Cardiac septum (tissue), 1 donor: ENCODE measurements at places on chromosomes 3 and 15. TPM values are rescaled to one million over a fixed set of nuclear protein-coding genes. Genes with fewer than 3 reads are reported as not detected.

DNA sequence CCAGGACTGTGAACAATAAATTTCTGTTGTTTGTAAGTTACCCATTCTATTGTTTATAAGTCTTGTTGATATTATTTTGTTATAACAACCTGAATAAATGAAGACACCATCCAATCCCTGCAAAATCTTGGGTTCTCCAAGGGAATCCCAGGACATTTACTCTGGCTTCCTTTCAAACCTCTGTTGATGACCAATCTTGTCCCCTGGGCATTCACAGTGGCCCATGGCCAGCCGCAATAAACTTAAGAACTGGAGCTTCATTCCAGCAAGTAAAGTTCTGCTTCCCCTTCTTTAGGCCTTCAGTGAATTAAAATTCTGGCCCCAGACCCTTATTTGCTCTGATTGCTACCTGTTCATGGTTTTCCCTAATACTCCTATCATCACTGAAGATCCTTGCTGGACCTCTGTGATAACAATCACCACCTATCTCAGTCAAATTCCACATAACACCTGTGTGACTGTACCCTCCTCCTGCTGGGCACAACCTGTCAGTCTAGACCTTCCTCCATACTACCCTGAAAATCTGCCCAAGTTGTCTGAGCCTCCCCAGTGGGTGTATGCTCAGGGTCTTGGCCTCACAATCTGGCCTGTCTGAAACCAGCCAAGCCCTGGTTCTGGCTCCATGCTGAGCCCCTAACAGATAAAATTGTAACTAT lies 153.1 kb downstream of the SEMA6D start:
- no peak for DNase-seq

DNA sequence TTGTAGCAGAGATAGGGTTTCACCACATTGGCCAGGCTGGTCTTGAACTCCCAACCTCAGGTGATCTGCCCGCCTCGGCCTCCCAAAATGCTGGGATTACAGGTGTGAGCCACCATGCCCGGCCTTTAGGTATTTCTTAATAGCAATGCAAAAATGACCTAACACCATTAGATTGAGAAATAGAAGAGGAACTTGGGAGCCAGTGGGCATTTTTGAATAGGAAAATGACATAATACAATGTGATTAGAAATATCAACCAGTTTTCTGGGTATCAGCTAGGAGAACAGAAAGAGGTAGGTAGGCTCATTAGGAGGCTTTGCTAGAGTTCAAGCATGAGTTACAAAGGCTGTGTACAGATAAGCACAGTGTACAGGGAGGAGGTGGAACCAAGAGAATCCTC lies 101.8 kb upstream of the TBC1D5 start:
- no peak for DNase-seq

Gene SRGAP3
- total RNA-seq: 10.1 TPM

Gene ATG3
- total RNA-seq: 41.0 TPM

DNA sequence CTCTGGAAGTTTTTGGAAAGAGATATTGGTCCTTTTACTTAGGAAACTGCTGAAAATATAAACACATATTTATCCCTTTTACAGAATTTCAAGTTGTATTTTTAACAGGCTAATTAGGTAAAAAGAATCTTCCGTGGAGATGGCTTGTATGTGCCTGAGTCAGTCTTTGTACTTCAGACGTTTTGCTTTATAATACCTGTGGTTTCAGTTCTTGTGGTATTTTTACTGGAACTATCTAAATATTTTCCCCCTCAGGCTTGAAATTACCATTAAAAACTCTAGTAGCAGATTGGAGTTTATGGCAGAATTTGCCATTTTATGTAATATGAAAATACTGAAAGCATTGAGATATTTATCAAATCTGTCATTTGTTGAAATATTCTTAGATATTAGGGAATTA lies 151.6 kb upstream of the CGNL1 start:
- no peak for DNase-seq

Gene BCHE
- total RNA-seq: 0.81 TPM

DNA sequence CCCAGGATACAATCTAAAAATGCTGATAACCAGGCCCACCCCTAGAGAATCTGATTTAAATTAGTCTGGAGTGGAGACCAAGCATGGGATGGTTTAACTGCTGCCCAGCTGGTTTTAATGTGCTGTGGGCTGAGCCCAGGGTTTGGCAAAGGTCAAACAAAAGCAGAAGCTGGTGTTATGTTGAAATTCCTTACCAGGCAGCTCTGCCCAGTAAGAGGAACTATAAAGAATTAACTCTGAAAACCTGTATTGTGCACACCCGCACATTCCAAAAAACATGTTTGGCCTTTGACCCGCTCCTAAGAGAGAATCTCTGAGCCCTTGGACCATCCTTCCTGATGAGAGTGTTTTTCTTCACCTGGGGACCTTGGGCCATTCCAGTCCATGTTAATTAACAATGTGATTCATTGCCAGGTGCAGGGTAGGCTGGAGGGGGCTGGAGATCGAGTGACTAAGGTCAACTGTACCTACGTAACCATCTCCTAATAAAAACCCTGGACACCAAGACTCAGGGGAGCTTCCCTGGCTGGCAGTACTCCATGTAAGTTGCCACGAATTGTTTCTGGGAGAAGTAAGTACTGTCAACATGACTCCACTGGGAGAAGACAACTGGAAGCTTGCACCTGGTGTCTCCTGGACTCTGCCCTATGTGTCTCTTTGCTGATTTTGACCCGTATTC lies 10.9 kb downstream of the CCDC13 start:
- DNase-seq: no peak

Gene CKMT1B
- not detected for total RNA-seq

- no peak for DNase-seq
These were observed 463.2 kb downstream of the OCA2 start for GRCh38 chr15:27635916-27636315.

GRCh38 chr15:66882251-66883020 lies 180.4 kb downstream of the SMAD6 start:
- DNase-seq: peak; percentile 72

- no peak for DNase-seq
These were observed 41.9 kb upstream of the MITF start for GRCh38 chr3:69697381-69697780.

GRCh38 chr3:172217877-172218276 lies 178.5 kb downstream of the FNDC3B start:
- DNase-seq: no peak

- DNase-seq: no peak
These were observed 170.1 kb downstream of the NSUN3 start for GRCh38 chr3:94232921-94233320.

Gene ASB14
- 5.8 TPM for total RNA-seq

Gene APOD
- 692 TPM for total RNA-seq

Gene STRIT1
- 4.8 TPM for total RNA-seq

- DNase-seq: no peak
These were observed 128.1 kb downstream of the IL1RAP start for GRCh38 chr3:190642016-190642415.

Gene MYLK
- 17.8 TPM for total RNA-seq

- no peak for DNase-seq
These were observed 299.8 kb upstream of the THBS1 start for GRCh38 chr15:39281094-39281493.

DNA sequence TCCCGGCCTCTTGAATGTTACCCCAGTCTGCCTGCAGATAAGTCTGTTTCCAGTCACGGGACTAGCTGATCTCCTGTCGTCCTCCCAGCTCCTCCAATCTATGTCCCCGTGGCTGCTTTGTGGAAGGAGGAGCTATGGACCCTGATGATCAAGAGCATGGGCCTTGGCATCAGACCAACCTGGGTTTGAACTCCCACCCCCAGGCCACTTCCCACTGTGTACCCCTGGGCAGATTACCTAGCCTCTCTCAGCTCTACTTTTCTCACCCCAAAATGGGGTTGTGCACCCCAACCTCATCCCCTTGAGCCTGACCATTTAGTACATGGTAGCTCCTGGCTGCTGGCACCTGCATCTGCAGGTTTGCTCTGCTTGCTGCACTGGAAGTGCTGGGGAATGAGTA lies 55.8 kb downstream of the GASK1A start:
- DNase-seq: no peak

Gene ERICH6
- 0.19 TPM for total RNA-seq

Gene SKOR1
- total RNA-seq: 0.24 TPM

GRCh38 chr3:129001806-129002572 lies 885 bp downstream of the EFCC1 start:
- DNase-seq: no peak

- DNase-seq: no peak
These were observed 42.5 kb upstream of the KPNA4 start for GRCh38 chr3:160607826-160608225.

GRCh38 chr15:46251903-46252302 lies 617.1 kb downstream of the SQOR start:
- no peak for DNase-seq

DNA sequence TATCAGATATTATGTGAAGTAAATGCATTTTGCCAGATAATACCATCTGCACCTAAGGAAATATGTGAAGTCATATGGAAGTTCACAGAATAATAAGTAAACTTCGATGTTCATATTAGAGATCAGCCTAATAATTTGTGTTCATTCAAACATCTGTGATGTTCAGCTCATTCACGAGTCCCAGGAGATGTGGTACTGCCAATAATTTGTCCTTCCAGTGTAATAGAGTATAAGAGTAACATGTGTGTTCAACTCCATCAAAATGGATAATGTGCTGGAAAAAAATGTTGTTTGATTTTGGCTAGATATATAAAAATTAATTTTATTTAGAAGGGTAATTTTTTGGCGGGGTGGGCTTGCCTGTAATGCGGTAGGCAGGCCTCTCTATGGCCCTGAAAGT lies 75.4 kb upstream of the ARL6 start:
- no peak for DNase-seq

Gene EXD1
- total RNA-seq: not detected

- DNase-seq: no peak
These were observed 2.1 kb downstream of the MAGI1 start for GRCh38 chr3:66036586-66037148.

DNA sequence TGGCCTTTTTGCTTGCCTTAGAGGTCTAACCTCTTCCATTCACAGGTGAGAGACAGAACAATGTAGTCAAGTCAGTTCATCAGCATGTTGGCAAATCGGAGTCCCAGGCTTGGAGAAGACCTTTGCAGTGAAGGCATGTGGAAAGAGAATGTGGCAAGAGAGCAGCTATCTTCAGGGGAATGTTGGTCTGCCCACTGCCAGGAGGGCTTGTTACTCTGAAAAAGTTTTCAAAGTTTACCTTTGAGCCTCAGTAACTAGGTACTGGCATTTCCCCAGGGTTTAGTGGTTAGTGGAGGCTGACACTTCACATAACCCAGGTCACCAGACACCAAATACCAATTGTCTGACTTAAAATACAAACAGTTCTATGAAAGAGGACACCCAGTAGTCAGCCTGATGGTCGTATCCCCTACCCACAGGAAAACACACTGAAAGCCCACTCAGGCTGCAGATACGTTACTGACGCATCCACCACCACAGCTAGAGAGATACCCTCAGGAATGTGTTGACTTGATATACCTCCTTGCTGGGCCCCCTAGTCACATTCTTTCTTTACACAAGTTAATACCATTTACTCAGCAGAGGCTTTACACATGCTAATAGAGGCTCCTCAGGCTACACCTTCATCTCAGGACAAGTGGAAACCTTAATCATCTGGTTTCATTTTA lies 9.7 kb upstream of the ARID3B start:
- no peak for DNase-seq

DNA sequence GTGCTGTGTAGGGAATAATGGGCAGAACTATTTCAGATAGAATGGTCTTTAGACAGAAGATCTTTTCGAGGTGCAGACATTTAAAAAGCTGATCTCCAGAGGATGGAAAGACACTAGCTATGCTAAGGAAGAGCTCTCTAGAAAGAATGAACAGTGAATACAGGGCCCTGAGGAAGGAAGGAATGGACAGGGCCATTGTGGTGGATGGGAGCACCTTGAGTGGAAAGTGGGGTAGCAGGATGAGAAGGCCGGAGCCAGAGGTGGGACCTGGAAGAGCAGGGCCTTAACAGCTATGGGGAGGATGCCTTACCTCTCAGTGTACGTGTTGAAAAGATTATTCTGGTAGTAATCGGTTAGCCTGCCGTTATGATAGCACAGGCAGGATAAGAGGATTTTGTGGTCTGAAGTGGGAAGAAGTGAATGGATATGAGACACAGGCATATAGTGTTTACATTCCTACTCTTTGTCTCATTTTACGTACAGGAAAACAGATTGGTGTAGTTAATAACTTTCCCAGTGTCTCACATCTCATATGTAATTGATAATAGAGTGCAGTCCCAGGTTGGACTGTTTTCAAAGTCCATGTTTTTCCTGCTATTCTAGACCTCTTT lies 172.4 kb downstream of the KLHL25 start:
- no peak for DNase-seq

GRCh38 chr3:29486096-29486495 lies 205.2 kb downstream of the RBMS3 start:
- DNase-seq: no peak

DNA sequence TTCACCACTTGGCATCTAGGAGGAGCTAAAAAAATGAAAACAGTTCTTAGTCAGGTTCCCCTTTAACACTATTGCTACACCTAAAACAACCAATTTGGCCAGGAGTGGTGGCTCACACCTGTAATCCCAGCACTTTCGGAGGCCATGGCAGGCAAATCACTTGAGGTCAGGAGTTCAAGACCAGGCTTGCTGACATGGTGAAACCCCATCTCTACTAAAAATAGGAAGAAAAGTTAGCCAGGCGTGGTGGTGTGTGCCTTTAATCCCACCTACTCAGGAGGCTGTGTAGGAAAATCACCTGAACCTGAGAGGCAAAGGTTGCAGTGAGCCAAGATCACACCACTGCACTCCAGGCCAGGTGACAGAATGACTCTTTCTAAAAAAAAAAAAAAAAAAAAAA lies 124.1 kb downstream of the DGKG start:
- DNase-seq: no peak

- no peak for DNase-seq
These were observed 524.8 kb upstream of the PPP2R3A start for GRCh38 chr3:135440746-135441145.

DNA sequence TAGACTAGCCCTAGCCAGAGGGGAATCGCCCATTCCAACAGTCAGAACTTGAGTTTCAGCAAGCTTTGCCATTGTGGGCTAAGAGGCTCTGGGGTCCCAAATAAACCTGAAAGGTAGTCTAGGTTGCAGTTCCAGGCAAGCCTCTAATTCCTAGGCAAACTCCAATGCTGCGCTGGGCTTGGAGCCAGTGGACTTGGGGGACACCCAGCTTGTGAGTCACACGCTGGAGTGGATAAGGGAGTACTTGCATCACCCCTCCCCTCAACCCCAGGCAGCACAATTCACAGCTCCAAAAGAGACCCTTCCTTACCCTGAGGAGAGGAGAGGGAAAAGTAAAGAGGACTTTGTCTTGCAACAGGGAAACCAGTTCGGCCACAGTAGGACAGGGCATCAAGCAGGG lies 105.2 kb upstream of the DPPA4 start:
- DNase-seq: no peak
